Nephron progenitor cell (in vitro differentiated cells): ENCODE measurements at places on chromosomes 1 and 21.

DNA sequence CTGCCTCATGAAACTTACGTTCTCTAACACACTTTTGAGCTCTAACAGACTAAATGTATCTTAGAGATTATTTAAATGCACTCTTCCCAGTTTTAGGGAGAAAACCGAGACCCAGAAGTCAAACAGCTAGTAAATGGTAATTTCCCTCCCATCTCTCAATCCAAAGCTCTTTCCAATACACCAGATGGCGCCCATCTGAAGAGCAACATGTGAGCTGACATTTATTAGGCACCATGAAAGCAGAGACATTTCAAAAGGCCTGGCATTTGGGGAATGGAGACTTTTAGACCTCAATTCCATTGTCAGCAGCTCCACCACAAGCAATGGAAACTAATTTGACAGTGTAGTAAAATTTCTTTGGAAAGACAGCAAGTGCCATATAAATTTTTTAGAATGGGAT is 191.4 kb downstream of the DAB1 start:
- no peak for DNase-seq

GRCh38 chr1:228075801-228076271 is 6.7 kb upstream of the ARF1 start:
- no peak for DNase-seq

DNA sequence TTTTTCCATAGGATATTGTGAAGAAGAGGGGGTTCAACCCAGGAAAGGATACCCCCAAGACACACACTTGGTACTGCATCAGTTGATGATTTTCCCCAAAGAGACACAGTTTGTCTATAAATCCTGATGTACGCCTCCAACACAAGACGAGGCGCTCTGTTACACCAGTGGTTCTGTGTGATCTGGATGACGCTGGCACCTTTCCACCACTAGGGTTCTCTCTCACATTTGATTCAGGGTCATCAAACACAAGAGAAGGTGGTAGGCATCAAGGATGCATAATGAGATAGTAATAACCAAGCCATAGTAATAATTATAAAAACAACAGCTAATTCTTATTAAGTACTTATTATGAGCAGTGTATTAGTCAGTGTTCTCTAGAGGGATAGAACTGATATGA is 508.8 kb upstream of the ZP4 start:
- no peak for DNase-seq

DNA sequence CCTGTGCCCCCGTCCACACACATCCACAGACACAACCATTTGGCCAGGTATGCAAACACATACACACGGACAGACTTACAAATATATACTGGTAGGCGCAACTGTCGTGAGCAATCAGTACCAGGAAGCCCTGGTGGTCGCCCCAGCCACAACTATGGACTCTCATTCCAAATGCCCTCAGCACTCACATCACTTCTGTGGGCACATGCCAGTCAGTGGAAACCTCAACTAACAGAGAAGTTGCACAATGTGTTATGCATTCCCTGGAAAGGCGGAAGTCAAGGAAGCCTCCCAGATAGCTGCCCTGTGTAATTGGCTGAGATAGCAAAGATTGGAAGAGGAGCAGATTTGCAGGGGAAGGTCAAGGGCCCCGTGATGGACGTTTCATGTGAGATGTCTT is 1.4 kb upstream of the HEYL start:
- no peak for DNase-seq

DNA sequence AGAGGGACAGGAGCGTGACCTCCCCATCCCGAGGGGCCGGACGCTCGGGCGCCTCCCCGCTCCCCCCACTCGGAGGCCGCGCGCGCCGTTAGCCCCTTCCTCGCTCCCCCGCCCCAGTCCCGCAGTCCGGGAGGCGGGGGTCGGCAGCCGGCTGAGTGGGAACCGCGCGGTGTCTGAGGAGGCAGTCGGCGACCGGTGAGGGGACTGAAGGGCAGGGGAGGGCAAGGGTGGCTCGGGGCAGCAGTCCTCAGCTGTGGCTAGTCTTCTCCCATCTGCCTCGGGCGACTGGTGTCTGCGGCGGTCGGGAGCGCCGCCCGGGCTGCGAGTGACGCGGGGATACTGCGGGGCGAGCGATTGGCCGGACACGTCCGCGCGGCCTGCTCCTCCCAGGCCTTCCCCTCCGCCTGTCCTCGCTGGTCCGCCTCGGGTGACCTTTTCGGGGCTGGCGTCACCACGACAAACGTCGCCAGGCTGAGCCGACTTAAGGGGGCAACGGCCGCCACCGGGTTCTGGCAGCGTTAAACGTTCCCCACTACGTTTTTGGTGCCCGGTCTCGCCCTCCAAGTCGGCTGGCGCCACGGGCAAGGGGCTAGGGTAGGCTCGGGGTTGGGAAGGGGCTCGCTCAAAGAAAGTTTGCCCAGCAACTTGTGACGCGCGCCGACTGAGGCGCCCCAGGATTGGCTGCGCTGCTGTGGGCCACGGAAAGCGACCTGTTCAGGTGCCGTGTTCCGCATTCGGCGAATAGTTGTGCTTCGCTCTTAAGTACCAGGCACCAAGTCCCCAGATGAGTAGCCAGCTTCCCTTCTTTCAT is 538 bp downstream of the ZNF672 start:
- DNase-seq: peak; percentile 92

GRCh38 chr1:87335175-87335884 is 6.7 kb downstream of the LMO4 start:
- peak; percentile 72 for DNase-seq

GRCh38 chr1:60865166-60865565 is 217.2 kb upstream of the NFIA start:
- DNase-seq: no peak

DNA sequence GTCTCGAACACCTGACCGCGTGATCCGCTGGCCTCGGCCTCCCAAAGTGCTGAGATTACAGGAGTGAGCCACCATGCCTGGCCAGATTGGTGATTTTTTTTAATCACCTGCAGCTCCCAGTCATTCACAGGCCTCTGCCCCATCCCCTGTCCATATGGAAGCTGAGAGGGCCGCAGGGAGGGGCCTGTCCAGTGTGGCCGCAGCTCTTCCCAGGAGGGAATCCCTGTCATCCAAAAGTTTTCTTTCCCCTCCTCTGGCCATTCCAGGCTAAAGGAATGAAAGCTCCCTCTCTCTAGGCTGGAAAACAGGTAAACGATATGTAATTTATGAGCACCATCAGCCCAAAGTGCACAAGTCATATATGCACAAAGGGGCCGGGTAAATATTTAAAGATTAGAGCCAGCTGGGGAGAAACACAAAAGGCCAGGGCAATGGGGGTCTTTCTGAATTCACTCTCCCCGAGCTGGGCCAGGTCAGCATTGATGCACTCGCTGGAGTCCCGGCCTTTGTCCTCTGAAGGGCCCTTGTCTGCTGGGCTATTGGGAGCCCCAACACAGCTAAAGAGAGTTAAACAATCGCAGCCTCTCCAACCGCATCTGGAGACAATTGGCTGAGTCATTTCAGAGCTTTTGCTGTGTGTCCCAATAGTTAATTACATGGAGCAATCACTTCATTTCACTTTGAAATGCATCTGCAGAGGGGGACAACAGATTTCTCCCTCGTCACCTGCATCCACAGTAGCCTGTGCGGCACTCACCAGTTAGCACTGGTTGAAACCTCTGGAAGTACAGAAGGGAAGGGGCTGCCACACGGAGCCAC is 3.8 kb upstream of the HES3 start:
- no peak for DNase-seq

DNA sequence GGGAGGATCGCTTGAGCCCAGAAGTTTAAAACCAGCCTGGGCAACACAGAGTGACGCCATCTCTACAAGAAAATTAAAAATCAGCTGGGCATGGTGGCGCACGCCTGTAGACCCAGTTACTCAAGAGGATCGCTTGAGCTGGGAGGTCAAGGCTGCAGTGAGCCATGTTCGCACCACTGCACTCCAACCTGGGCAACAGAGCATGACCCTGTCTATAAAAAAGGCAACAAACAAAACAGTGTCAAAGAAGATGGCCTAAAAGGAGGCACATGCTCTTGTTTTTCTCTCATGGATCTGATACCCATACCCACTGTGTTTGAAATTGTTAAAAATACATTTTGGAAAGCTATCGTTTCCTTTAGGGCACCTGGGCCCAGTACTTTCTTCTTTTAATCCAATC is 191.7 kb downstream of the SLC45A1 start:
- no peak for DNase-seq

DNA sequence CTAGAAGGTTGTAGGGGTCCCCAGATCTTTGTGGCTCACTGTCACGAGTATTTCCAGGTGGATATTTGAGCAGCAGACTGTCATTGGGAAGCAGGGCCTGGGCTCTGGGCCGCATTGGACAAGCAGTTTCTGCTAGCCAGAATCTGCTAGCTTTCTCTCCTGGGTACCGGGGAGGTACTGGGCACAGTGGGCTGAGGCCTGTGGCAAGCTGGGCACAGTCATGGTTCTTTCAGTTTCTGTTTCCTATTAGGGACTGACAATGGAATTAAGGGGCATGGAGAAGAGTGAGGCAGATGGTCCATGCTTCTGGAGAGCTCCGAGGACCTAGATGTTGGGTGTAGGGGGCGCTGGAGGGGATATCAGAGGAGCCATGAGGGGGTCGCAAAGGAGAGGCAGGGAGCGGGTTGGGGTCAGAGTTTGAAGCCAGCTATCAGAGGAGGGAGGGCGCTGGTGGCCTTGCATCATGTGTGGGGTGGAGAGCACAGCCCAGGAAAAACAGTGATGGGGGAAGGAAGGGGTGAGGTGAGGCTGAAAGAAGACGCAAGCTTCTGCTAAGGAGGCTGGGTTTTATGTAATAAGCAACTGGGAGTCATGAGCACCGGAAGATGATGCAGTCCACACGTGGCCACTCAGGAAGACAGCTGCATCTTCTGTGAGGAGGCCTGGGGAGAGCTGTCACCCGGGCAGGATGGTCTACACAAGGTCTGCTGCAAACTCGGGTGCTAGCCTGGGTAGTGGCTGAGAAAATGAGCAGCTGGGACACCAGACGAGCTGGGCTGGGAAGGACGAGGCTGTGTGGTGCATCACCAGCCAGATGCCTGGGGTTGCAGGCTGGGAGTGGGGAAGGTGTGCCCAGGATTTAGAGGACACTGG is 72.7 kb downstream of the IER5 start:
- no peak for DNase-seq

- peak; percentile 86 for DNase-seq
These were observed 22.8 kb downstream of the DHRS3 start for GRCh38 chr1:12594966-12595756.

DNA sequence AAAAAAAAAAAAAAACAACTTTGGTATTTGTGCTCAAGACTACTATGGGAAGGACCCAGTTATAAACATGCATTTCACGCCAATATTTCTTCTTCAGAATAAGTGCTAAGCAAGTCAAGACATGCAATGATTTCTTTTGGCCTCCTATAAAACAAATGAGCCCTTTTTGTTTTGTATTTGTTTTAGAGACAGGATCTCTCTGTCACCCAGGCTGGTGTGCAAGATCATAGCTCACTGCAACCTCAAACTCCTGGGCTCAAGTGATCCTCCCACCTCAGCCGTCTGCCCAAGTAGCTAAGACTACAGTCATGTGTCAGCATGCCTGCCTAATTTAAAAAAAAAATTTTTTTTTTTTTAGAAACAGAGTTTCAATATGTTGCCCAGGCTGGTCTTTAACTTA is 348.7 kb downstream of the PCP4 start:
- DNase-seq: no peak

DNA sequence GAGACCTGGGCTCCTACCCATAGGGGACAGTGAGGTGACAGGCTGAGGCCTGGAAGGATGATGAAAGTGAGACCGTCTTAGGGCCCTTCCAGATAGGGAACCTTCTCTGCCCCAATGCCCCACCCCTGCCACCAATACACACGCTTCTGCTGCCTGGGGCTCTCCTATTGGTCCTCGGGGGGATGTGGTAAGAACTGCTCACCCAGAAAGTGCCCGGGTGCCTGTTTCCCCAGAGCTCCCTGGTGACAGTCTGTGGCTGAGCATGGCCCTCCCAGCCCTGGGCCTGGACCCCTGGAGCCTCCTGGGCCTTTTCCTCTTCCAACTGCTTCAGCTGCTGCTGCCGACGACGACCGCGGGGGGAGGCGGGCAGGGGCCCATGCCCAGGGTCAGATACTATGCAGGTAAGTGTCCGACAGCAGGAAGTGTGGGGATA is 948 bp downstream of the SEMA4A start:
- DNase-seq: no peak

- DNase-seq: no peak
These were observed 289.1 kb upstream of the PLD5 start for GRCh38 chr1:242813490-242814091.

- no peak for DNase-seq
These were observed 54.8 kb upstream of the NRDC start for GRCh38 chr1:51933344-51933743.

DNA sequence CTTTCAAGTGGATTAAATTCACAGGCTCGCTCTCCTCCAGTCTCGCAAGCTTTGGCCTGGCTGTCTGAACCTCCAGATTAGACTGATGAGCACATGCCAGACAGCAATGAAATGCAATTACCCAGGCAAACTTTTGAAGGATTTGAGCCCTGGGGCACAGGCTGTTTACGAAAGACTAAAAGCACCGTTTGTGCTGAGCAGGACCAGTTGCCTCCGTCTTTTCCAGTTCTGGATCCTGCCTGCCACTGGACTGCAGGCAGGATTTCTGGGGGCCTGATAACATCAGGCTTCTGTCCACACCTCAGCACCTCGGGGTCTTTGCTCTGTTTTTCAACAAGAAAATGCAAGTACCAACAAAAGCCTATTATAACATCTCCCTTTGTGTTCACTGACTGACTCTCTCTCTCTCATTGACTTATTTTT is 145.7 kb downstream of the CLIC6 start:
- no peak for DNase-seq

DNA sequence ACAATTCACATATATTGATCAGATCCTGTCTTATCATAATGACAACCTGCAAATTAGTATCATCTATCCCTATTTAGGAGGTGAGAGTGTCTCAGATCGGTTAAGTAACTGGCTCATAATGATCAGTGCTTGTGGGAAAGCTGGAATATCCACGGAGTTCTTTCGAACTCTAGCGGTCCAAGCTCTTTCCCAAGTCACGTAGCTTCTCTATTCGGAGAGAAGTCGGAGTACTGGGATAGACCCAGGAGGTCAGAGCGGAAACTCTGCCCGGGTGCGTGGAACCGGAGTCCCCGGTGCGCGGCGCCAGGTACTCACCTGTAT is 339 bp downstream of the PTGS2 start:
- DNase-seq: no peak

- no peak for DNase-seq
These were observed 22.1 kb upstream of the NPHP4 start for GRCh38 chr1:6014130-6014999.

DNA sequence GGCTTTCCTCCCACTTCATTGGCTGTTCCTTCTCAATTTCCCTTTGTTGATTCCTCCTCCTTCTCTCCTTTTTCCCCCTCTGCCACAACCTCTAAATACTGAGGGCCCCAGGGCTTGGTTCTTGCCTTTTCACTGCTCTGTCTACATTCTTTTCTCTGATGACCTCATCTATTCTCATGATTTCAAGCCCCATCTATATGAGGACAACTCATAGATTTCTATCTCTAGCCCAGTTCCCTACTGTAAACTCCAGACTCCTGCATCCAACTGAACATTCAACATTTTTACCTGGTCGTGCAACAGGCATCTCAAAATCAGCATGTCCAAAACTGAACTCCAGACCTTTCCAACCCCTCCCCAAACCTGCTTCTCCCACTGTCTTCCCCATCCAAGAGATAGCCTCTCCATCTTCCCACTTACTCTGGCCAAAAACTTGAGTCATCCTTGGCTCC is 11.5 kb upstream of the SLC9A1 start:
- no peak for DNase-seq

- no peak for DNase-seq
These were observed 8.0 kb upstream of the LEFTY2 start for GRCh38 chr1:225949041-225949440.

GRCh38 chr1:182629499-182630096 is 25.4 kb upstream of the RGS16 start:
- no peak for DNase-seq
